NCI-H1417 (cell line): ENCODE measurements at places on chromosomes 3 and 15.

GRCh38 chr15:88193415-88193814 lies 63.1 kb downstream of the NTRK3 start:
- no peak for DNase-seq

DNA sequence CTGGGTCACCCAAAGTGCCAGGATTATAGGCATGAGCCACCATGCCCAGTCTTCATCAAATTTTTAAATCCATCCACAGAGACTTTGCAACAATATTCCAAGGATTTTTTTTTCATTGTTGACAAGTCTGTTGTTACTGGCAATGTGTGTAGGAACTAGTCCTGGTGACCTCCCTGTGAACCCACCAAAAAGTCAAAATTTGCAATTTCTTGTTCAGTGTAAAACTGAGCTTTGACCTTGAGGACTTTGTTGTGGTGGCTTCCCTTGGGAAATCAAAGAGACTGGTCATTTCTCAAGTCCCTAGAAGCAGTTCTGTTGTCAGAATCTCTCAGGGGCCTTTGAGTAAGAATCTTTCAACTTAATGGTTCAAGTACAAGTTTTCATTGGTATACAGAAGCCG lies 36.9 kb upstream of the COL8A1 start:
- no peak for DNase-seq

- no peak for DNase-seq
Observed at GRCh38 chr15:82133251-82133650, 87.4 kb upstream of the MEX3B start.

GRCh38 chr15:31050953-31051352 lies 50.6 kb downstream of the TRPM1 start:
- DNase-seq = no peak

GRCh38 chr15:80744415-80744814 lies 34.8 kb upstream of the CEMIP start:
- DNase-seq = no peak

- DNase-seq = no peak
Observed at GRCh38 chr3:141306276-141306675, 62.0 kb upstream of the ZBTB38 start.

GRCh38 chr3:127144631-127145030 lies 48.3 kb upstream of the PRR23E start:
- DNase-seq = no peak

DNA sequence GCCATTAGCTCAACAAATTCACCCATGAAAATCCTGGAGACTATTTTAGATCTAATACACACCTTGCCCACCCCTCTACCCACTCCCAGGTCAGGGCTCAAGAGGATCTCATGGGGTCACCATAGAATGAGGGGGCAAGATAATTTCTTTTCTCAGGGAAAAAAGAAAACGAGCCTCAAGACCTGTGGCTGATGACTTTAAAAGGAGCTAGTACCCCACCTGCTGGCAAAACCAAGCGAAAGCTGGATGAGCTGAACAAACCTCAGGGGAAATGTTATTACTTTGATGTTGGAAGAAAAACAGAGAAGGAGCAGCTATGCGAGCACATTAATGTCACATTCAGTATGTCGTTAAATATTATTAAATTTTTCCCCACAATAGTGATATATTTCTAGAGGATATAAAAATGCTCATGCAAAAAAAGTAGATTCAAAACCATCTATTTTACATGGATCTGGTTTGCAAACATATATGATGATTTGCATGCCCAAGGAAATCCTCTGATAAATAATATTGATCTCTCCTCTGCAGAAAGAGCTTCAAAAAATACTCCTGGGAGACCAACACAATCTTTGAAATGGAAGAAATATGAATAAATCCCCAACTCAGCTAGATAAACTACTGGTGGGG lies 37.7 kb downstream of the PLD1 start:
- DNase-seq = peak; percentile 64

DNA sequence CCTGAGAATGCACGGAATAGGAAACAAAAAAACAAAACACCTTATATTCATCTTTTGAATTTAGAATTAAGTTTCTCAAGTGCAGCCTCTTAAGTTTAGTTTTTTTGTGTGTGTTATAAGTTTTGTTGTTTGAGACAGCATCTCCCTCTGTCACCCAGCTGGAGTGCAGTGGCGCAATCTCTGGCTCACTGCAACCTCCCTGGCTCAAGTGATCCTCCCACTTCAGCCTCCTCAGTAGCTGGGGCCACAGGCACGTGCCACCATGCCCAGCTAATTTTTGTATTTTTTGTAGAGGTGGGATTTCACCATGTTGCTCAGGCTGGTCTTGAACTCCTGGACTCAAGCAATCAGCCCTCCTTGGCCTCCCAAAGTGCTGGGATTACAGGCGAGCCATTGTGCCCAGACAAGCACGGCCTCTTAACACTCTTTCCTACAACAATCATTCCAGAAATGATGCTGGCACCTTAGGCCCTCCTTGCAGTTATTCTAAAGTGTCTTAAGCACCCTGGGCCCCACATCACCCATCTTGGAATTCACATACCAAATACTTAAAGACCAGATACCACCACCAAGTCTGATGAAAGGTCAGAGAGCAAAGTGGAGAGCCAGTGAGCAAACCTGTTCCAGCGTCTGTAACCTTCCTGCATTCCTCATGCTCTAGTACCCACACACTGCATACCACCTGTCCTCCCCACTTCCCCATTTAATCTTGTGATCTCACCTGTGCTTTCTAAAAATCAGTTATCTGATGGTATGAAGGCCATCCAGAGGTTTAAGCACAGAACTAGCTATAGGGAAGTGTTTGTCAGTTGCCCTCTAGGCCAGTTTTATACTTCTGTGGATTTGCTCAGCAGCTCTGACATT lies 6.9 kb upstream of the SPG11 start:
- DNase-seq = no peak

GRCh38 chr15:45402955-45403877 lies 24.9 kb upstream of the GATM start:
- peak; percentile 62 for DNase-seq

DNA sequence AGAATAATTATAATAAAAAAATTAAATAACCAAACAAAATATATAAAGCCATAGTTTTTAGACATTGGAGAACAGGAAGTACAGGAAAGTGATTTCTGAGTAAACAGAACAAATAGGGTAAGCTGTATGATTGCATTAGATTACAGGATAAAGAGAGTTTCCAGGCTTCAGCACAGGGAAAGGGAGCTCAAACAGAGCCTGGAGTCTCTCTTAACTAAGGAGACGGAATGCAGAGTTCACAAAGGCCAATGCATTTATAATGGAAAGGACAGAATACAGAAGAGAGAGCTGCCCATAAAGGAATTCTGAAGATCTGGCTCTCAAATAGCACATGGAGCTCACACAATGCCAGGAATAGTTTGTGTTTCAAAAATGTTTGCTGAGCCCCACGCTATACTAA lies 42.0 kb upstream of the OTOL1 start:
- DNase-seq = no peak

GRCh38 chr15:44033894-44034293 lies 161.2 kb downstream of the FRMD5 start:
- DNase-seq = no peak

DNA sequence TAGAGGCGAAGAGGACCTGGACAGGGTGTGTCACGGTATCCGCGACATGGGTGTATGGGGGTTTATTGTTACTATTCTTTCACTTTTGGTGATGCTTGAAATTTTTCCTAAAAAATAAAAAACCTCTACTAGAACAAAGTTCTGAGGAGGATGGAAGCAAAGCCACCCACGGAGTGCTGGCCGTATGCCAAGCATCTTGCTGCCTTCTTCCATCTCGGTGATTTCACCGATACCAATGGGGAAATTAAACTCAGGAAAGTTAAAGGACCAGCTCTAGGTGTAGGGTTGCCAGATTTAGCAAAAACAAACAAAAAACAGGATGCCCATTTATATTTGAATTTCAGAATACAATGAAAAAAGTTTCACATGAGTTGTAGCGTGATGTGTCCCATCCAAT lies 33.9 kb downstream of the SMAD6 start:
- DNase-seq = no peak

GRCh38 chr3:65877160-65877559 lies 161.6 kb downstream of the MAGI1 start:
- DNase-seq = no peak

DNA sequence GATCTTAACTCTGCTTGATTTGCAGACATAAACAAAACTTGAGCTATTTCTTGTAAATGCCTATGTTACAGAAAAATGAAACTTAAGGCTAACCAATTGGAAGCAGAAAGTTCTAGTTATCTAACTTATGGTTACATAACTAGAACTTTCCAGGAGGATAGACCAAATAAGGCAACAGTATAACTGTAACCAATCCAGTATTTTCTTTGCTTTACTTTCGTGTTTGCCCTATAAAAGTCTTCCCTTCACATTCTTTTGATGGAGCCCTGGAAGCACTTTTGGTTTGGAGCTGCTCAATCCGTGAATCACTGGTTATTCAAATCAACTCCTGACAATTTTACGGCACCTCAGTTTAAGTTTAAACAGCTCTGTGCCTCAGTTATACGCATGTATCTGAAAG lies 164.6 kb downstream of the SUCLG2 start:
- DNase-seq = no peak

- DNase-seq = no peak
Observed at GRCh38 chr3:159229116-159229680, 427.3 kb downstream of the MFSD1 start.

DNA sequence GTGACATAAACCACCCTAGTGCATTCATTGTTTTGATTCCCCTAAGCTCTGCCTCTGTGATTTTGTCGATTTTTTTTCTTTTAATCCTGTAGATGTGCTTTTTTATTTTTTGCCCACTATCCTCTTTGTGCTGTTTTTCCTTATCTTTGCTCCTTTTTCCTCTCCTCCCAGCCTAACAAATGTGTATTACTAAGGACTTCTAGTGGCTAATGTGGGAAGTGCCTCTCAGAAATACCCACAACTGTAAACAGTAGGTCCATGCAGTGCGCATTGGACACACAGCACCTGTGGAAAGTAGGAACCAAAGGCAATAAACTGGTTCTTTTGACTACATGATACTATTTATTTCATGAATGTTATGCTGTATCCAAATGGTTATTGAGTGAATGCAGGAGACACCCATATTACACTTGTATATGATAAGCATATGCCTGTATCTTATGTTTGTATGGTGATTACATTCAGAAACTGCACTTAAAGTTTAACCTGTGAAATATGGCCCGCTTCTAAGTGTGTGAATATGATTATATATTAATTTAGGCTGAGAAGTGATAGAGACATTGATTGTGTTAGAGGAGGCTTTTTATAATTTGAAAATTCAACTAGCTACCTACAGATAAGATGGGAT lies 147.8 kb downstream of the PLCL2 start:
- no peak for DNase-seq

GRCh38 chr15:47570451-47570850 lies 146.9 kb upstream of the SEMA6D start:
- DNase-seq = no peak

- DNase-seq = no peak
Observed at GRCh38 chr15:65655026-65655425, 33.3 kb downstream of the SLC24A1 start.

DNA sequence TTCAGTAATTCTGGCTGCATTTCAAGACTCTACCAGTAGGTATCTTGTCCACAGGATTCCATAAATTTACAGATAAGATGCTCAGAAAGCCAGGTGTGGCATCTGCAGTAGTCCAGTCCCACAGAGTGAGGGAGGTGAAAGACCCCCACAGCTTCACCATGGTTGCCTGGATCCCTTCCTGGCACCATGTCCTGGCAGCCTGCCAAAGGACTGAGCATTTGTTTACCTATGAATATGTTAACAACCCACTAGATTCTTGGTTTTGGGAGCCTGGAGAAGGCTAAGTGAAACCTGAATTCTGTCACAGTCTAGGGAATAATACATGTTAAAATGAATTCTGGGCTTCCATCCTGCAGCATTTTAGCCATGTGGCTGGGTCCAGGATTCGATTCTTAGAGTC lies 14.9 kb downstream of the CHST2 start:
- DNase-seq = peak; percentile 96

GRCh38 chr3:59708202-59708601 lies 658.4 kb upstream of the CFAP20DC start:
- DNase-seq = no peak

DNA sequence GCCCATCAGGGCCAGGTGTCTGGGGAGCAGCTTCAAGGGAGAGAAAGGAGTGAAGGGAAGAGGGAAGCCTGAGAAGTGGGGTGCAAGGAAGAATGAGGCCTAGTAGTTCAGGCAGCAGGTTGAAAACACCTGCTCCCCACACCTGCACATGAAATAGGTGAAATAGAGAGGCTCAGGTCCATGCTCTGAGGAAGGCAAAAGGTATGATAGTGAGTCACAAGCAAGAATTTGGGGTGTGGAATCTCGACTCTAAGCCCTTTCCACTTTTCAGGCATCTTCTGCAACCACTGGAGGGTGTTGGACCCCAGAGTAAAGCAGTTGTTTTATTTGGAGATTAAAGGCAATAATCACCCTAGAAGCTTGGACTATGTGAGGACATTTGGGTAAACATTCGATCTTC lies 157.5 kb downstream of the CTNNB1 start:
- DNase-seq = no peak

- no peak for DNase-seq
Observed at GRCh38 chr3:16203671-16204629, 29.5 kb downstream of the GALNT15 start.

- DNase-seq = peak; percentile 70
Observed at GRCh38 chr3:125375950-125376679, 990 bp upstream of the ZNF148 start.

GRCh38 chr15:62417439-62417838 lies 252.4 kb upstream of the C2CD4B start:
- no peak for DNase-seq

GRCh38 chr15:95019907-95020306 lies 788.5 kb downstream of the MCTP2 start:
- DNase-seq = no peak

GRCh38 chr3:31962801-31963205 lies 18.3 kb downstream of the OSBPL10 start:
- DNase-seq = no peak

DNA sequence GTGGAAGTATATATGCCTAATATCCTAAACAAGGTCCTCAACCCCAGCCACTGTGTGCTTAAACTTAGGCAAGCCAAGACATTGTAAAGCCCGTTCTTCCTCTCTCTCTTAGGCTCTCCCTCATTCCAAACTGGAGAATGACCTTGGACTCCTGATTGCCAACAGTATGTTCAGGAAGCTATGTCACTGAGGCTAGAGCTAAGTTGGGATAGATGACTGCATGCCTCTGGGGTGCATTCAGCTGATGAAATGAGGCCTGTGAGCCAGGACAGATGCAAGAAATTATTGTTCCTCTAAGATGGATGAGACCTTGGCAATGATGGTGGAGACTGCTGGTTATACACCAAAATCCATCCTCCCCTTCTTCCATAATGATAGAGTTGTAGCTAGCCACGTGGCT lies 27.9 kb upstream of the TBC1D21 start:
- DNase-seq = no peak

DNA sequence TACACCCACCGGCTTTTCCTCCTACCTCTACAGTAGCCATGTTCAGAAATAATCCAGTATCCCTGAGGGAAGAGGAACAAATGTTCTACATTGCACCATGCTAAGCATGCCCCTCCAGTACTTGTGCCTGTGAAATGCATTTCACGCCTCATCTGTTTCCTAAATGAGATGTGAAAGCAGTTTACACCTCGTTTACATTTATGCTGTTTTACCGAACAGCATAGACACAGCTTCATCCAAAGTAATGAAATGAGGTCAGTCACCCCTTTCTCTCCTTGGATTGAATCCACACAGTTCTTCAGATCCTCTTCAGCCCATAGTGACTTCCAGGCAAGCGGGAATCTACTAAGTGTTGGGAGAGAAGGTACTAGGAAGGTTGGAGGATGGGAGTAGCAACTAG lies 514.3 kb downstream of the PDCD6IP start:
- no peak for DNase-seq

- no peak for DNase-seq
Observed at GRCh38 chr3:175127075-175127662, 268.0 kb downstream of the NAALADL2 start.
